ENCODE measurements at places on chromosomes 3 and 15.

DNA sequence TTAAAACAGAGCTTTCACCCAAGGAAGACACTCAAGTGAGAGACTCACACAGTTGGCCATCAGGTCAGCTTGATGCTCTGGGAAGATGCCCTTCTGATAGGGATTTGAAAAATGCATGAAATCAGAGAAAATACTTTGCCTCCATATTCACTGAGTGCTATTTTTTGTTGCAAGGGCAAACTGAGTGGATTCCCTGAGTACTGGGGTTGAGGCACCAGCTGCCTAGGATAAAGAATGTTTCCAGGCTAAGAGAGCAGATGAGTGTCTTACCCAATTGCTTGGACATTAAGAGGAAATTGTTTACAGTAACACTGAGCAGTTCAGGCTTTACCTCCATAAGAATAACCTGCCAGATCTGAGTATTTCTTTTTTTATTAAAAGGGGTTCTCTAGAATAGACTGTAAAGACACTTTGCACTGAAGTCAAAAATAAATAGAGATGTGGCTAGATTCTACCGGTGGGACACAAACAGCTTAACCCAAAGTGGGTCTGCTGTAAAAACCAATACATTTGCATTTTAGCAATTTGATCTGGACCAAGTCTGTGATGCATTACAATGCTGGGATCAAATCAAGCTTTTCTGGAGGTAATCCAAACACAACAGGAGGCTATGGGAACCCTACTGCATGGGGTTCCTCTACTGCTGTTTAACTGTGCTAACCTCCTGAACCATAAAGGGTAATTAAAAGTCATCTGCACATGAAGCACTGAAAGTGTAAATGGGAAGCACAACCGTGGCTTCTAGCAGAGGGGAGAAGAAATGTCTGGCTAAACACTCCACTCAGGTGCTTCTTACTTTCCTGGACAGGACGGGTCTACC is 238.8 kb upstream of the WNT5A start:
- no peak for DNase-seq

DNA sequence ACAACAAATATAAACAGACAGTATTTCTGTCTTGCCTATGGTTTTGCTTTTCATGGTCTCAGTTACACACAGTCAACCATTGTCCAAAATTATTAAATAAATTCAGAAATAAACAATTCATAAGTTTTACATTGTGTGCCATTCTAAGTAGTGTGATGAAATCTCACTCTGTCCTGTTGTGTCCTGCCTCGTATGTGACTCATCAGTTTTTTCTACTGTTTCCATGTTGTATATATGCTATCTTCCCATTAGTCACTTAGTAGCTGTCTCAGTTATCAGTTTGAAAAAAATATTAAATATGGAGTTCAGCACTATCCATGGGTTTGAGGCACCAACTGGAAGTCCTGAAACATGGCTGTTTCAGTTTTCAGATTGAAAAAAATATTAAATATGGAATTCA is 282.4 kb upstream of the GRM7 start:
- no peak for DNase-seq

GRCh38 chr3:5194801-5195509 is 7.4 kb downstream of the EDEM1 start:
- no peak for DNase-seq

GRCh38 chr3:153115326-153115725 is 46.7 kb upstream of the RAP2B start:
- DNase-seq: no peak

DNA sequence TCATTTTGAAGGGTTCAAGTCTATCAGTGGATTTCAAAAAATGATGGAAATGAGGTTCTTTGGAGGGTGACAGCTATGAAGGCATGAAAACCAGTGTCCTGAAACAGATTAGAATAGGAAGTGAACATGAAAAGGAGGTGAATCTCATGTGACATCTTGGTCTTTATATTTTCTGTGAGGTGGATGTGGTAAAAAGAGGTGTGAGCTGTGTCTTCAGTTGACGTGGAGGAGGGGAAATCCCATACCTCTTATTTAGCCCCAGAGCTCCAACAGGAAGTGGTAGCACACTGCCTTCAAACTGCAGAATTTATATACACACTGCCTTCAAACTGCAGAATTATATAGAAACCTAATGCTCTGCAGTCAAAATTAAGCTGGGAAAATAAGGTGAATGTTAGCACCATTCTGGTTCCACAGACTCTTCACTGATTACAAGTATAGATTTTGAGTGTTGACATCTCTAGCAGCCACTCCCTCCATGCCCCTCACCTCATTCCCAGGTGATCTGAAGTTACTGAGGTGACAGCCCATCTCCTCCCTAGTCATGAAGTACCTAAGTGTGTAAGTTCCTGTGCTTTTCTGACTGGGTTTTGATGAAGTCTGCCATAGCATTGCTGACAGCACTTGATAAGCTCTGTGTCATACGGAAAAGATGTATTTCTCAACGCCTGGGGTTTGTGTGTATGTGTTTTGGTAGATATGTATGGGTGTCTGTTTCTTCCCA is 2.7 kb downstream of the RAB8B start:
- DNase-seq: no peak

DNA sequence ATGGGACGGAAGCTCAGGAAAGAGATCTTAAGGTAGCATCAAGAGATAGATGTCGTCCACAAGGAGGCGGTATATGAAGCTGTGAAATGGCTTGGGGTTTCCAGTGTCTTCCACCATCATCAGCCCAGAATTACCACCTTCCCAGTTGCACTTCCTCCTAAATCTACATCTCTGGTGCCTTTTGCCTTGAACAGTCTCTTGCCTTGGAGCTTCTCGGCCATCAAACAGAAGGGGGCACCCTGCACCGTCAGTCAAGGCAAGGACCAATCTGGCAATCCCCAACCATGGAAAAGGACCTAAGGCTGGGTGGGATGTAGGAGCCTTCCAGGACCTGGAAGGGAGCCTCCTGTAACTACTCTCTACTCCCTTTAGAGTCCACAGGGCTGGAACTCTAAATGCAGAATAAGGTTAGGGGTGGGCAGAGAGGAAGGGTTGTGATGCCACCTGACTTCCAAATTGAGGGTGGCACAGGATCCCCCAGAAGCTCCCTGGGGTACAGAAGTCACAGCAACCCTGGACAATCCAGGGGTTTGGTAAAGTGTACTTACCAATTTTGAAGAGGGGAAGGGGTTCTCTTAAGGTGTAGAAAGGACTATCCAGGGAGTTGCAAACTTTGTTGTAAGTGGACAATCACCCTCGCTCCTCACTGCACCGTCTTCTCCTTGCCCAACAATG is 1.0 kb upstream of the RYR3 start:
- DNase-seq: no peak

- no peak for DNase-seq
Measured at GRCh38 chr3:64199932-64200331, 25.3 kb downstream of the PRICKLE2 start.

DNA sequence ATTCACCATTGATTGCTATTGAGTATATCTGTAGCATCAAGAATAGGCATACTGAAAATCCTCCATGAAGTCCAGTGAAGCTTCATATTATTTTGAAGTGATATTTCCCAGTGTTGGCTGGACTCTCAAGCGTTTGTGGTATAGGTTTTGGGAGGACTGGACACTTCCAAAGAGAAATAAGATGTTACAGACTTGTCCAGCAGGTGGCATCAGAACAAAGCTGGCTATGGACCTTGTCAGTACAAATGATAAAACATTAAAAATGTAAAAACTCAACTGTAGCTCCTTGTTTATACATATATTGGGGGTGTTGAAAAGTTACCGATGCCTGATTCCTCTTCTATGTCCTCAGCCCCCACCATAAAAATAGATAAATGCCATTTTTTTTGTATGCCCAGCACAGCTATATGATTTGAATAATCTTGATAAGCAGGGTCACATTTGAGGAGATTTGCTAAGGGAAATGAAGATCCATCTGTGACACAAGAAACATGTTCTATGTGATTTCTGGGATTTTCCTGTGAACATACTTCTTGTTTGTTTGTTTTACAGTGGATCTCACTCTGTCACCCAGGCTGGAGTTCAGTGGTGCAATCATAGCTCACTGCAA is 54.5 kb upstream of the GOLGA6B start:
- peak; percentile 35 for DNase-seq

- DNase-seq: no peak
Measured at GRCh38 chr3:5298453-5298852, 110.9 kb downstream of the EDEM1 start.

DNA sequence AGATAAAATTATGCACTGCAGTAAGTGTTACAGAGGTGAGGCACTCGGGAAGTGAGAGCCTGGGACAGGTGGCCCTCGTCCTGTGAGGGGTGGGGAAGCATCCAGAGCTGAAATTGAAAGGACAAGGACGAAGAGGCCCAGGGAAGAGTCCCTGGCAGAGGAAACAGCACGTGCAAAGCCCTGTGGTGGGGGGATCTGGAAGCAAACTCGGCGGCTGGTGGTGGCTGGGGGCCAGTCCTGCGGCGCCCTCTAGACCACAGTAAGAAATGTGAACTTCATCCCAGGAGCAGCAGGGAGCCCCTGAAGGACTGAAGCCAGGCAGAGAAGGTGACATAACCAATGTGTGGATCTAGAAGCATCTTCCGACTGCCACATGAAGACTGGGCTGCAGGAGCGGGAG is 42.8 kb downstream of the GRIP2 start:
- DNase-seq: no peak

GRCh38 chr3:22704571-22705354 is 498.4 kb upstream of the UBE2E2 start:
- no peak for DNase-seq

GRCh38 chr15:23081271-23081670 is 41.9 kb upstream of the TUBGCP5 start:
- DNase-seq: peak; percentile 23

DNA sequence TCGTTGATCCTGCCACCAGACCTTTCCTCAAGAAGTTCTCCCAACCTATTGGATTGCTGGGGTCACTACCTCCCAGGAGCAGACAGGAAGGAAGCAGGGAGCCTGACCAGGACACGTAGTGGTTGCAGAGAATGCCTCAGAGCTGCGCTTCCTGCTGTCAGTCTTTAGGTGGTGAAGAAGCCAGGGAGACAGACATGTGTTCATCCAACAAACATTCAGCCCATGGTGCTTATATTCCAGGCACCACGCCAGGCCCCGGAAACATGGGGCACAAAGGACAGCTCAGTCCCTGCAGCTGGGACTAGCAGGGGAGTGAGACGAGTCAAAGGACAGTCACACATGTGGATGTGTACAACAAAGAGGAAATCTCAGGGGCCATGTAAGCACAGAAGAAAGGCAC is 26.0 kb upstream of the CORO2B start:
- peak; percentile 90 for DNase-seq

DNA sequence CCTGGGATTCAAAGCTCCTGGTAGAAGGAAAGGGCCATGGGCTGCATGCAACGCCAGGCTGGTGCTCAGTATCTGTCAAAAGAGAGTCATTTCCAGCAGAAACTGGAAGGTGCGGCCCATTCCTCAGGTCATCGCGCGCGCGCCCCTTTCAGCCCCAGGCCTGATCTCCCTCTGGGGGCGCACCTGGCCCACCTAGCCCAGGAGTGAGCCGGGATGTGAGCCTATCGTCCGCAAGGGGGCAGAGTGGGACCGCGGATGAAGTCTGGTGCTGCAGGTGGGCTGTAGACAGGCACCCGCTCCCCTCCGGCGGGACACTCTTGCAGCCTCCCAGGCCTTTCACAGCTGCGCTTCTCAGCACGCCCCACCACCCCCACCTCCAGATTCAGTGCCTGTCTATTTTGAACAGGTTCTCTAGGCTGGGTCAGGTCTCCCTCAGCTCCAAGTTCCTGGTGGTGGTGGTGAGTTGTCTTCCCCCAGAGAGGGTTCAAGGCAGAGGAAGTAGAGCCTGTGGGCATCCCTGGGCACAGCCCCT is 5.8 kb upstream of the RPL29 start:
- DNase-seq: no peak

GRCh38 chr3:23152989-23153388 is 50.1 kb upstream of the UBE2E2 start:
- DNase-seq: no peak

DNA sequence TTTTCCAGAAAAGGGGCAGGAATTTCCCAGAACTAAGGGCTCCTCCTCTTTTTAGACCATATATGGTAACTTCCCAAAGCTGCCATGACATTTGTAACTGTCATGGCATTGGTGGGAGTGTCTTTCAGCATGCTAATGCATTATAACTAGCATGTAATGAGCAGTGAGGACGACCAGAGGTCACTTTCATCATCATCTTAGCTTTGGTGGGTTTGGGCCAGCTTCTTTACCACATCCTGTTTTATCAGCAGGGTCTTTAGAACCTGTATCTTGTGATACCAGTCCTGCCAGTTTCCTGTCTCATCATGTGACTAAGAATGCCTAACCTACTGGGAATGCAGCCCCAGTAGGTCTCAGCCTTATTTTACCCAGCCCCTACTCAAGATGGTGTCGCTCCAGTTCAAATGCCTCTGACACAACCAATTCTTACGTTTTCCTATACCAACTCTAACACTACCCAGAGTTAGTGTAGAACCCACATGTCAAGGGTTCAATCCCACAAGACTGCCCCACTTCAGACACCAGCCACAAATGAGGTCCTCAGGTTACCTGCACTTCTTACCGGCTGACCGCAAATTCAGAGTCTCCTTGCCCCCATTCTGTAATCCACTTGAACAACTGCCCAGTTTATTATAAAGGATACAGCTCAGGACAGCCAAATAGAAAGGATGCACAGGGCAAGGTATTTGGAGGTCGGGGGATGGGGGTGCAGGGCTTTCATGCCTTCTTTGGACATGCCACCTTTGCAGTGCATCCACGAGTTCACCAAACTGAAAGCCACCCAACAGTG is 17.7 kb downstream of the FOXB1 start:
- no peak for DNase-seq

DNA sequence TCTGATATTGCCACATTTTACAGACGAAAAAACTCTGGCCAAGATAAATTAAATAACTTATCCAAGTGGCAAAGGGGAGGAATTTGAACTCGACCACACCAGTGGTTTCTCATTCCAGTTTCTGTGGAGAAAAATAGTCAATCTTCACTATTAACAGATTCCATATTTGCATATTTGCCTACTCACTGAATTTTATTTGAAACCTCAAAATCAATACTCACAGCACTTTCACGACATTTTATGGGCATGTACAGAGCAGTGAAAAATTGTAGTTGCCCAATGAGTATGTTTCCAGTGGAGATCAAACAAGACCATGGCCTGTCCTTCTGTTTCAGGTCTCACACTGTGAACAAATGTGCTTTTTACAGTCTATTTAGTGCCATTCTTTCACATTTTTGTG is 374.3 kb downstream of the MAGI1 start:
- no peak for DNase-seq

GRCh38 chr3:187481426-187481825 is 113.2 kb downstream of the RTP4 start:
- DNase-seq: no peak

DNA sequence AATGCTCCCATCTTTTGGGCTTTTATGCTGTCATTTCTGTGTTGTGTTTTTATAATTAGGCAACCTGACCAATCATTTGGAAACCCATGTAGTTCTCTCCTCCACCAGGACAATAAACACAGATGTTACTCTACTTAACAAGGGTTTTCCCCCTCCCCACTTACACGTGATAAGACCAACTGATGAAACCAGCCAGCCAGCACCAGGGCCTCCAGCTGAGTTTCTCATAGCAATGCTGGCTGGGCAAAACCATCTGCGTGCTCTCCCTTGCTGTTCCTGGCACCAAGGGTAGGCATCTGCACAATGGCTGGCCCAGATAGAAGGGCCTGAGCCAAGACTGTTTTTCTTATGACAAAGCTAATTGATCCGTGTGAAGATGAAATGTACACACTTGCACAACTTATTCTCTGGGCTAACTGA is 310.4 kb downstream of the PLCL2 start:
- peak; percentile 92 for DNase-seq

GRCh38 chr3:13013566-13013965 is 59.7 kb downstream of the IQSEC1 start:
- DNase-seq: no peak

GRCh38 chr15:44676676-44677075 is 13.2 kb upstream of the SPG11 start:
- no peak for DNase-seq
